Germinal center (tissue), 1 donor: ENCODE measurements at places on chromosomes 2 and 18.
A peak's percentile ranks its signal among the peaks of the same experiment; 100 is the strongest.

- DNase-seq: no peak
Measured at GRCh38 chr2:157838442-157839161, 37.5 kb downstream of the ACVR1 start.

GRCh38 chr2:11377928-11378545 lies 33.6 kb upstream of the ROCK2 start:
- peak; percentile 57 for DNase-seq

DNA sequence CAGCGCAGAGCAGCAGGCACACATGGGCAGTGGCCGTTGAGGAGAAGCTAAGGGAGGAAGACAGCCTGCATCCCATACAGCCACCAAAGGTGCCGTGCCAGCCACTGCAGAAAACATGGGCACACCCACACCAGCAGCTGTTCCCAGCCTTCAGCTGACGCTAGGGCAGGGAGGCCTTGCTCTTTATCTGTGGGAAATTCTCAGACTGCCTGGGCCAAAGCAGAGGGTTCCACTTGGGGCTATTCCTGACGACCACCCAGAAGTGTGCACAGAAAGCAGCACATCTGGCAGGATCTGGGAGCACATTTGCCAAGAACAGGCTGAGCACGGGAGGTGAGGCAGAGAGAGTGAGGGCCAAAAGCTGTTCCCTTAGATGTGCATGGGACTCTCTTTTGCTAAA lies 101.3 kb upstream of the SOX11 start:
- no peak for DNase-seq

DNA sequence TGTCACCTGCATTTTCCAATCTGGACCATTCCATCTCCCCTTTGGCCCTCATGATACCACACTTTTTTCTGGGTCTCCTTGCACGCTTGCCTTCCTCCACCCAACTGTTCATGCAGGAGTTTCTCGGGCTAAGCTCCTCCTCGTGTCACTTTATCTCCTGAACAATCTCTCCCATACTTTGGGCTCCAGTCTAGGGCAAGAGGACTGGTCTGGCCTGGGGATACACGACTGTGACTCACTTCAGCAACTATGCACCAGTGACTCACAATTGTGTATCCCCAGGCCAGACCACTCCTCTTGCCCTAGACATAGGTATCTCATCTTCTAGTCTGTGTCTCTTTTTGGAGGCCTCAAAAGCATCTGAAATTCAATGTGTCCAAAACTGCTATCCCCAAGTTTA lies 149.4 kb upstream of the PTPRM start:
- DNase-seq: no peak

DNA sequence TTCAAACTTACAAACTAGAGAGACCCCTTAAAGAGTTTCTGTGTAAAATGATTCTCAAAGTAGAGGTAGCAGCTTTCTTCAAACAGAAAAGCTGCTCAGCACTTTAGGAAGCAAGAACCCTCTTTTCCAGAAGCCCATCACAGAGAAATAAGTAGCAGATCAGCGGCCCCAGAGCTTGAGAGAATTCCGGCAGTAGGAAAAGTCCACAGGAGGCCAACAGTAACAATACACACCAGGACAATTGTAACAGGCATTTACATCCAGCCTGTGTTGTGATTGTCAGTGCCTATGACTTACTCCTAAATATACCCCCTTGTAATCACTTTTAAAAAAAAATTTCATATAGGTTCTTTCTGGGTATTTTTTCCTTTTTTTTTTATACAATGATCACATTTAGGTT lies 161.4 kb upstream of the ACVR2A start:
- DNase-seq: no peak

DNA sequence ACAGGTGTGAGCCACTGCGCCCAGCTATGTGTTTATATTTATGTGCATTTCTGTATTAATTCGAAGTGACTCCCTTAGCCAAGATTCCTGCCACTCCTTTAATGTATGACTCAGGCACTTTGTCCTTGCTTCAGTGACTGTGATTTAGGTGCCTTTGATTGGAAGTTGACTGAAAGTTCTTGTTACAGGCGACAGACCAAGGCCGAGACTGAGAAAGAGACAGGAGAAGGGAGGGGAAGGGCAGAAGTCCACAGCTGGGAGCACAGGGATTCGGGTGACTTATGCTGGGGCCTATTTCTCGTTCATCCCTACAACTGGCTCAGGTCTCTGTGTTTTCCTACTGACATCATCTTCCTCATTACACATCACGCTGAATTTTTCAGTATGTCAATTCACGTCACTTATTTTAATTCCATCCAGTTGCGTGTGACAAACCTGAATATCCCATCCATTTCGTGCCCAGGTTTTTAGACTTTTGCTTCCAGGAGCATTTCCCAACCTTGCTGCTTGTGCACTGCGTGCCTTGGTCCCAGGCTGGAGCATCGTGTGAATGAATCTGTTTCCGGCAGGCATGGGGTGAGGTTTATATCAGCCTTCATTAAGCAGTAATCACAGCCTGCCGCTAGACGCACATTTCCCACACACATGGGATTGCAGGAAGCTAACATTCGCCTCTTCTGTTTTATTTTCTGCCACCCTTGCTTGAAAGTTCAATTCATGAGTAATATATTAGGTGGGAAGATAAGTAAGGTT lies 42.4 kb downstream of the TMEM18 start:
- no peak for DNase-seq

DNA sequence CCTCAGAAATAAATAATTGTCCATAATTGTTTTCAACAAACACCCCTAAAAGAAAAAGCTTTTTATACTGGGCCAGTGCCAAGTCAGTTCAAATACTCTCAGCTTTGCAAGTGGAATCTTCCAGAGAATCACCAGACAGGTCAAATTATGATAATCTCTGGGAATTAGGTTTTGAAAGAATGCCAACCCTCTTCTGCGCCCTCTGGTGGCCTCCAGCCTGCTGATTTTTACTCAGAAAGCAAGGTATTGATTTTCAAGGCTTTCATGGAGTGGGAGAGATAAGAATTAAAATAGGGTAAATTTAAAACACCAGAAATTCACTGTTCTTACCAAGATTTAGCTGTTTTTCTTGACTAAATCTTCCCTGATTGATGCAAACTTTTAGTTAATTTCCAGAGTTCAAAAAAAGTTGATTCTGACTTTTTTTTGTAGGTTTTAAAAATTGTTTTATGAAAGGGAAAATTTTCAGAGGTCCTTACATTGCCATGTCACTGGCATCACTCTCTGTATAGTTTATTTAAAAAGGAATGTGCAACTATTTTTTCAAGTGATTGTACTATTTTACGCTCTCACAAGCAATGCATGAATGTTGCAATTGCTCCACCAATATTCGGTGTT lies 282.9 kb upstream of the TNP1 start:
- DNase-seq: no peak

DNA sequence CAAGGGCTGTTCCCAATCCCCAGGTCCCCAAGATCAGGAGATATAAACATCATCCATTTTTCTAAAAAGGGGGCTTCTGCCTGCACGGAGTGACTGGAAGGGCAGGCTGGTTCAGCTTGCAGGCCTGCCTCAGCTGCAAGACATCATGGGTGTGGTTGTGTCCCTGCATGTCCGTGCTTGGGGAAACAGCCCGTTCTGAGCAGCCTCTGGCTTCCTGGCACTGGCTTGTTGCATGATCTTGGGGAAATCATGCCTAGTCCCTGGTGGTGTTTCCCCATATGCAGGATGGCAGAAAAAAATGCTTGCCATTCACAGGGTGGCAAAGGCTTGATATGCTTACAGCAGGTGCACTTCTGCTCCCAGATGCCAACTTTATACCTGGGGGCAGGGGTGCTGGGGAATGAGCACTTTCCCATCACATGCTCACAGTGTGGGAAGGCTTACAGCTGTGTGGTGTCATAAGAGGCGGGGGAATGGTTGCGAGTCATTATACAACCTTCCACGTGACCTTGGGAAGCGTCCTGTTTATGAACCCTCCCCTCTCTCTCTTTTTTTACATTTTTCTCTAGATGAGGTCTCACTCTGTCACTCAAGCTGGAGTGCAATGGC lies 7.2 kb downstream of the PCARE start:
- no peak for DNase-seq

DNA sequence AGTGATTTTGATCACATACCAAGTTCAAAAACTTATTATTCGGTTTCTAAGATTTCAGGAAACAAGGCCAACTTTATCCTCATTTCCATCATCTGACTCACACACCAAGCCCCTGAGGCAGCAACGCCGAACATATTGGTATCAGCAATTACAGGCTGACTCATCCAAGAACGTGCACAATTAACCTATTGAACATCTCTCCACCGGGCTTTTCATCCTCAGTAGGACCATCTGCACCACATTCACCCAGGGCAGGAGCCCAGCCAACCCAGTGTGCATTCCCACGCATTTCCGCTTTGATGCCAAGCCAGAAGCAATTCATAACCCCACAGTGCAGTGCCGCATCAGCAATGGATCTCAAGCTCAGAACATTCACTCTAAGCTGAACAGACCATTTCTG lies 52.9 kb downstream of the SCG2 start:
- DNase-seq: no peak

- DNase-seq: no peak
Measured at GRCh38 chr2:30239986-30240752, 8.8 kb downstream of the LBH start.

- no peak for DNase-seq
Measured at GRCh38 chr2:182055993-182056392, 70.3 kb downstream of the PPP1R1C start.

DNA sequence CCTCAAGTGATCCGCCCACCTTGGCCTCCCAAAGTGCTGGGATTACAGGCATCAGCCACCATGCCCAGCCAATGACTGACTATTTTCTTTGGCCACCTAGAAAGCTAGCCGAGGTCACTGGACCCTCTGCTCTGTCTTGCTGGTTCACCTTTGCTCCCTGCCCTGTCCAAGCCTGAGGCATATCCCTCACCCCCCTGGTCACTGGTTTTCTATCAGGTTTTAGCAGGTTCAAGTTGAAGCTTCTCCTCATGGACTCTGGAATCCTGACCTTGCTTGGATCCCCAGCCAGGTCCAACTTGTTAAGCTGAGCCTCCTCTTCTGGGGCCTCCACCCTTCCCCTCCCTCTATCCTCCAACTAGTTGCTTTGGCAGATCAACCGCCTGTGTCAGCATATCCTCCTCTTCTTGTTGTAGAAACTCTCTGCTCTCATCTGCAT lies 33.4 kb downstream of the PAX8 start:
- DNase-seq: no peak

GRCh38 chr2:160726046-160726445 lies 232.4 kb upstream of the RBMS1 start:
- DNase-seq: no peak

GRCh38 chr2:238290091-238290509 lies 1.7 kb upstream of the PER2 start:
- peak; percentile 50 for DNase-seq

DNA sequence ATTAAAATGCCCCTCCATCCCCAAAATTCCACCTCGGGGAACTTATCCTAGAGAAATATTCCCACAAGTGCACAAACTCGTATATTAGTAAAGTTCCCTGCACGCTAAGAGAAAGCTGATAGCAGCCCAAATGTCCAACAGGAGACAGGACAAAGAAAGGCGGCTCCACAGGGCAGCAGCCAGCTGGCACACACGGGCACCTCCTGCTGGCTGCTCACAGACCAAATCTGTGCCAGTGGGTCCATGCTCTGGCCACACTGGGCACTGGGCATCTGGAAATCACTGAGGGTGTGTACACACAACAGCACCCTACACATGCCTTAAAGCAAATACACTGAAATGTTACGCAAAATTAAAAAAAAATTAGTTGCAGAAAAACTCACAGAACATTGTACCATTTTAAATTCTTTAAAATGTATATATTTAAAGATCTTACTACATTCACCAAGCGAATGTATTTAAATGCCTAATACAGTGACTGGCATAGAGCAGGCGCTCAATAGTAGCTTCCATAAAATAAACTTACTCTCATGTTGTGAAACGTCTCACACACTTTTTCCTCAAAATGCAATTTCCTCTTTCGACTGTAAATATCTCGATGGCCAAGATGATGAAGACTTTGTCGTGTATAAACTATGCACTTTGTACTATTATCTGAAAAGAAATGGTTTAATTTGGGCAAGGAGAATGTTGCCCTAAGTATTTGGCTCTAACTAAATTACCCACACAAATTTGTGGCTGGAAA lies 19.4 kb downstream of the ZNF516 start:
- DNase-seq: no peak

GRCh38 chr2:146890491-146890890 lies 954.3 kb upstream of the ACVR2A start:
- DNase-seq: no peak

DNA sequence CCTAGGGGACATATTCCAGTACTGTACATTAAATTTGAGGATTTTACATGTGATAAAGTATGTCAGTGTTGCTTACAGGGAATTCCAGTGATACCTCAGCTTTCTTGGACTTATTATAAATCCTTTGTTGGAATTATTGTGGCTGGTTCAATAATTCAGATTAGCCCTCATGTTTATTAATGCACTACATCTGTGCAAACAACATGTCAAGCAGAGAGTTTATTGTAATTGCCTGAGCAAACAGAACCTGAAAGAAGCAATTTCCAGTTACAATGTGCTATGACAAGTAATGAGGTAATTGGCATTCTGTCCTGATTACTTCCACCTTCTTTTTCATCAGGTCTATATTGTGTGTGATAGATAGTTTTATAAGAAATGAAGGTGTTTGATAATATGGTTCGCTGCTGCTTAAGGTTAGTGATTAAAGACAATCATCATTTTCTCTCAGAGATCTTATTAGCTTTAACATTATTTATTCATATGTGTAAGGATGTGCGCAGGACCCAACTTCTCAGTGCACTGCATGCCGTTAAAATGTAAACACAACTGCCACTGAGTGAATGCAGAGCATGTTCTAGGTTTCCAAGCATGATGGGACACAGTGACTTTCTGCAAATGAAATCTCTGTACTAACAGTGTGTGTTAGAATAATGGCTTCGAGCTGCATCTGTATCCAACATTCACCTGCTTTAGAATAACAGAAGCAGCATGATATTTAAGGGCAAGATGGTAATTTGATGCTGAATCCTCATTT lies 973.7 kb upstream of the POU3F3 start:
- no peak for DNase-seq

GRCh38 chr2:43538034-43538670 lies 57.7 kb downstream of the THADA start:
- DNase-seq: no peak

- peak; percentile 20 for DNase-seq
Measured at GRCh38 chr2:178530625-178531142, 50.4 kb downstream of the PLEKHA3 start.

DNA sequence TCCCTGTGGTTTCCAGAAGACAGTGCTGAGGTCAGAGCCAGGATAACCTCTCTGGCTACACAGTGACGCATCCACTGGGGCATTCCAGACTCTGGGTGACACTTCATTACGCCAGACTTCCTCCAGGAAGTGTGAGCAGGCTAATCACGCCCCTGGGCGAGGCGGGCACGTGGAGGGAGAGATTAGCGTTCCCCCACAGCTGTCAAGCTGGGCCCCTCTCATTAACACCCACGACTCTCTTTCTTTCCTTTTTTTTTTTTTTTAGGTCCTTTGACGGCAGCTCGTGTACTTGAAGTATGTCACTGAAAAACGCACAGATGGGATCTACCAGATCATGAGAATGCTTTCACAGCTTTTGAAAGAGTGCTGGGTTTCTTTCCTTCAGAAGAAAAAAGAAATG lies 274.6 kb downstream of the AFF3 start:
- no peak for DNase-seq

- no peak for DNase-seq
Measured at GRCh38 chr18:76821356-76821874, 942 bp upstream of the ZNF236 start.

- DNase-seq: no peak
Measured at GRCh38 chr2:149470046-149470445, 117.5 kb downstream of the MMADHC start.

- DNase-seq: no peak
Measured at GRCh38 chr2:70641263-70641784, 87.7 kb upstream of the TGFA start.

GRCh38 chr2:86225581-86225980 lies 26.3 kb downstream of the MRPL35 start:
- DNase-seq: peak; percentile 74
